GM23248 (cell line): ENCODE measurements at places on chromosomes 1 and 21.

DNA sequence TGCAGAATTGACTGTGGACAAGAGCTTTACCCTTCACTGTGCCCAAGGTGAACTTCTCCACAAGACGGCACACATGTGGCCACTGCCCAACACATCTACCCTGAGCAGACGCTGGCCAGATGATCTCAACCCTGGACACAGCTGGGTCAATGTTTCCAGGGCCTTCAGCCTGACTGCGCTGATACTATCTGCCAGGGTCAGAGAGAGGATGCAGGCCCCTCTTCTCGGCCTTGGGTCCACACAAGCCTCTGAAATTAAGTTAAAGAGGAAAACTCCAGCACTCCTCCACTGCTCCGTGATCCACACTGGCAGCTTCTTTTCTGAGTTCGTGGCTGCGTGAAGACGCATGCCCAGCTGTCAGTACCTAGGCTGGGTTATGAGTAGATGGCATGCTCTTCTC, 58.1 kb downstream of the GLIS1 start:
- DNase-seq = no peak

- DNase-seq = peak; percentile 92
Measured at GRCh38 chr1:184150776-184151531, 99.4 kb downstream of the TSEN15 start.

DNA sequence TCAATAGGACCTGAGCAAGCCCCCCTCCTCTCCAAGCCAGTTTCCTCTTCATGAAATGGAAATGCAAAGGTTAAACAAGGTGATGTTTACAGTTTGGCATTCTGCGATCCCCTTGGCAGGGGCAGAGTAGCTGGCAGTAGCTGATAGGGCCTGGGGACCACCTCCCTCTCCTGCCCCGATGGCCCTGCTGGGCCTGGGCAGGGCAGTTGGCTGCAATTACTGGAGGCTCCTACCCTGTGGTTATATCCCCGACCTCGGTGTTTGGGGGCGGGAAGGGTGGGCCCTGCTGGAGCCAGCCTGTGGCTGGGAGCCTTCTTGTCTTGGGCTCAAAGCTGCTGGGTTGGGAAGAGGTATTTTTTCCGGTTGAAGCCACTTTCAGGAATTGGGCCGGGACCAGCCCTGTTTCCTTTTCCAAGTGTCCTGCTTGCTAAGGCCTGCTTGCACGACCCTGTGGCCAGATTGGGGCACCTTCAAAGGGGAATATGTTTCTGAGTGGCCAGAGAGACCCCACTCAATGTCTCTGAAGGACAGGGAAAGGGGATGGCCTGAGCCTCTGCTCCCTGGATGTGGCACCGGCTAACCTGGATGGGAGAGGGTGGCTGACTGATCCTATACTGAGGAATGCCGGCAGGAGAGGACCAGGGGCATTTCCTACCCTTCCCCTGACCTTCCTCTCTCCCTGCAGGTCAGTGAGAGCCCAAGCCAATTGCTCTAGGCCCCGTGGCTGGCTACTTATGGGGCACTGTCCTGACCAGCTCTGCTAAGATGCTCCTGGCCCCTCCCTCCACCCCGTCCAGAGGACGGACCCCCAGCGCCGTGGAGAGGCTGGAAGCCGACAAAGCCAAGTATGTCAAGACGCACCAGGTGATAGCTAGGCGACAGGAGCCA, 1.9 kb downstream of the FAM110D start:
- DNase-seq = no peak

- no peak for DNase-seq
Measured at GRCh38 chr1:38865112-38865715, 5.6 kb upstream of the RRAGC start.

GRCh38 chr1:184068354-184068753, 16.8 kb downstream of the TSEN15 start:
- no peak for DNase-seq

DNA sequence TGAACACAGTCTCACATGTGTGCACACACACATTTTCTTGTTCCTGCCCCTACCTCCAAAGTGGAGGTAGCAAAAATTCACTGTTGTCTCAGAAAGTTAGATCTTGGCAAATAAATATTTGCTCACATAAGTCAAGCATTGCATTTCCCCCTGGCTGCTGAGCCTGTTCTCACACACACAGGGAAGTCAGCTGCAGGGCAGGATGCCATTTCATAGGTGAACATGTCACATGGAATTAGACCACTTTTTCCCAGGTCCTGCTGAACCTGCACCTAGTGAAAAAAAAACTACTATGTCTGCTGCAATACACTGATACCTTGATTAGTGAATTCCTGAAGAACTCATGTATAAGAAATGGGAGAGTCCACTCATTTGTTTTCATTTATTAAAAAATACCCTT, 5.3 kb upstream of the CD55 start:
- no peak for DNase-seq

DNA sequence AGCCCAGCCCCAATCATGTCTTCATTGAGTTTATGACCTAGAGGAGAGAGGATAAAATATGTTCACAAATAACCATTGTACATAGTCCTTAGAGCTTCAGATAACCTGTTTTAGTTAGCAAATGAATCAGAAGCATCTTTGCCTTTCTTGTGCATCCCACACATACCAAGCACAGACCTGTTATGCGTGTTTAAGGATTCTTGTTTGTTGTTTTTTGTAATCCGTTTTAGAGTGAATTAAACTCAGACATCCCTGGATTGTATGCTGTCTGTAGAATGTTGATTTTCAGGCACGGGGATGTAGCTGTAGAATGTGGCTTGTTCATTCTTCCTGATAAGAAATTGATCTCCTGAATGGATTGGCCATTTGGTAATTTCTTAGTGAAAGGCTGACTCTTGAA, 135.8 kb downstream of the EDEM3 start:
- no peak for DNase-seq

DNA sequence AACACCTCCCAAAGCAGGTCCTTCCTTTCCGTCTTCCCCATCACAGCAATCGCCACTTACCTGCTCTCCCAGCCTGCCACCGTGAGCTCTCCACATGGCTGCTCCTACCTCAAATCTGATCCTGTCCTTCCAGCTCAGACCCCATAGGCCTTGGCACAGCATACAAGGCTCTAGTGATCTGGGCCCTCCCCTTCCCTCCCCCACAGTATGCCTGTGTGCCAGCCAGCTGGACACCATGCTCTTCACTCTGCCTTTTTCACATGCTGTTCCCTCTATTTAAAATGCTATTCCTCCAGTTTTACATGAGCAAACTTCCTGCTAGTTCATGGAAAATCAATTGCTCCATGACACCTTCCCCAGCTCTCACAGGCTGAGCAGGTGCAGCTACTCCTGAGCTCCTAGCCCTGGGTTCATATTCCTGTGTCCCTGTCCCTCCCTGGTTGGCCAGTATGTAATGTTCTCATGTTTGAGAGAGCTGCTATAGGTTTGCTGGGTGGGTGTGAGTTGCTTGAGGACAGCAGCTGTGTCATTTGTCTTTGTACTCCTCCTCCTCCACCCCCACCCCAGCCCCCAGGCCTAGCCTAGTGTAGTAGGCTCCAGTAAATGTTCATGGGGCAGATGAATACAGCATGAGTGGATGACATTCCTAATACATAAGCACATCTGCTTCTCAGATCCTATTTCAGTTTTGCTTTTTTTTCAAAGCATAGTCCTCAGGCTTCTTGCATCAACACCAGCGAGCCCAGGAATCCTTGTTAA, 6.3 kb upstream of the TNNT2 start:
- DNase-seq = peak; percentile 92

DNA sequence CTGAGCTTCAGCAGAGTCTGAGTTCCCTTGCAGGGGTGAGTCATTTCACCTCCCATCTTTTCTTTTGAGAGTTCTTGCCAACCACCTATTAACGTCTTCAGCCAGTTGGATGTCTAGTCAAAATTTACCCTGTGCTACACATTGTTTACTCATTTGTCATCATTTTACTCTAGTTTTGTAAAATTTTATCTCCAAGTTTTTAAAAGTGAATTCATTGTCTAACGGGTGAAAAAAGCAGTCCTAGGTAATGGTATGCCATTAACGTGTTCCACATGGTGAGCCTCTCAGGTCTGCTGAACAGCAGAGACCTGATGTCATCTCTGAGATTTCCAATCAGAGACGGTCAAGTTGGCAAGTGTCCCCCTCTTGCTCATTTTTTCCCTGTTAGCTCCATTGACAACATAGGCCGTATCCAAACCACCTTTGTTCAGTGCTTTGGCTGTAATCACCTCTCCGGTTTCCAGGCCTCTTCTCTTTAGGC, 85.4 kb downstream of the TBX15 start:
- DNase-seq = peak; percentile 83

DNA sequence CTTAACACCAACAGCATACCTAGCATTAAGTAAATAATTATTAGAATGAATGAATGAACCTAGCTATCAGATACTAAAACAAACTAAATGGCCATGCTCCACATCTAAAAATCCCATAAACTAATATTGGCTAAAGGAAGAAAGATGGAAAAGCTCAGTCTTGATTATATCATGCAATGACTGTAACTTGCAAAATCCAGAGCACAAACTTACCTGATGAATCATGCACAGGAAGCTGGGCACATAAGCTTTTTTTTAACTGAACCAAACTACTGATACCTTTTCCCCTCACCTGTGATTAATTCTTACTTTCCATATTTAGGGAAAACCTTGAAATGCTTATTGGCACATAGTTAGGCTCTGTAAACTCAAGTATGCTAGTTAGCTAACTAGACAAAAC, 70.2 kb downstream of the KIF14 start:
- peak; percentile 50 for DNase-seq
